ENCODE measurements at places on chromosomes 7 and 10.

DNA sequence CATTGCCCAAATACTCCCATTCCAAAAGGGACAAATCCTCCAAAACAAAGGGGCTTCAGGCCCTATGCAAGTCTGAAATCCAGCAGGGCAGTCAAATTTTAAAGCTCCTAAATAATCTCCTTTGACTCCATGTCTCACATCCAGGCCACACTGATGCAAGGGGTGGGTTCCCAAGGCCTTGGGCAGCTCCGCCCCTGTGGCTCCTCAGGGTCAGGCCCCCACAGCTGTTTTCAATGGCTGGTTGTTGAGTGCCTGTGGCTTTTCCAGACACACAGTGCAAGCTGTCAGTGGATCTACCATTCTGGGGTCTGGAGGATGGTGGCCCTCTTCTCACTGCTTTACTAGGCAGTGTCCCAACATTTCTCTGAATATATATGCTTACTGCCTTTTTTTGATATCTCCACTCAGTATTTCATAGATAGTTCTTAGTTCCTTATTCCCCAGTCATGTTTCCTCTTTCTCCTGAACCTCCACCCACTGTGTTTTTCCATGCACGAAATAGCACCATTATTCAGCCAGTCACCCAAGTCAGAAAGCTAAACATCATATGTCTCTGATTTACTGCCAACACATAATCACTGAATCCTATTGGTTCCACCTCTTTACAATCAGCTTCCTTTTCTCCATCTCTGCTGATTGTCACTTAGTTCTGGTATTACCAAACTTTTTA is 172.6 kb upstream of the CACNA2D1 start:
- no peak for DNase-seq

DNA sequence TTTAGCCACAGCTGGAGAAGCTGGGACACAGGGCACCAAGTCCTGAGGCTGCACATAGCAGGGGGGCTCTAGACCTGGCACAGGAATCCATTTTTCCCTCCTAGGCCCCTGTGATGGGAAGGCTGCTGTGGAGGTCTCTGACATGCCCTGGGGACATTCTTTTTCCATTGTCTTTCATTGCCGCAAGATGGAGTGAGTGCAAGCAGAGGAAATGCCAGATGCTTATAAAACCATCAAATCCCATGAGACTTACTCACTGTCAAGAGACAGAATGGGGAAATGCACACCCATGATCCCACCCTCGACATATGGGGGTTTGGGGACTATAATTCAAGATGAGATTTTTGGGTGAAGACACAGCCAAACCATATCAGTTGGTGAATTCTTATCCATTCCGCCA is 94.7 kb upstream of the FERD3L start:
- DNase-seq = no peak

GRCh38 chr7:56040730-56041129 is 10.5 kb downstream of the PSPH start:
- DNase-seq = no peak

DNA sequence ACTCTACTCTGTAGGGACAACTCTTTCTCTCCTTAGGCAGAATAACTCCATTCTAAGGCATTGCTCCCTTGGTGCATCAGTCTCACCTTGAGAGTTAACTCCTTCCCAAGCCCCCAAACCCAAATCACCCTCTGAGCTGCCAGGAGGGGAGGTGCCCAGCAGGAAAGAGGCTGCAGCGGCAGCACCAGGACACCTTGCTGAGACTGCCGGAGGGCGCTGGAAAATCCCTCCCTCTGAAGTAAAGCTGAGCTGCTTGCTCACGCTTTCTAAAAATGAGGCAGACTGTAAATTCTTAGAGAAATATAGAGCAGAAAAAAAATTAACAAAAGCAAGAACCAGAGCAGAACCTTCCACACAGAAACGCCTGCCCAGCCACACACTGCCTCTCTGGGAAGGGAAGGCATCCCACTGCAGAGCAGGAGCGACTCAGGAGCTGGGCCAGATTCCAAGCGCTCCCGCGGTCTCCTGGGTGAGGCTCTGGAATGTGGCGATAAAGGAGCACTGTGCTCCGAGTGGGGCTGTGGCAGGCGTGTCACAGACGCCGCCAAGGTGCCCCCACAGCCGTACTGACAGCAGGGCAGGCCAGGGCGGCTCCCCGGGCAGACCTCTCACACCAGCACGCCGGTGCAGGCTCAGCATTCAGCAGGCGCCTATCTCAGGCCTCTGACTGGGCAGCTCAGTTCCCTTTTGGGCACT is 202.1 kb downstream of the TNS3 start:
- DNase-seq = no peak

- DNase-seq = no peak
Measured at GRCh38 chr7:36129048-36129534, 24.0 kb upstream of the EEPD1 start.

GRCh38 chr7:105963038-105963667 is at the start of gene CDHR3:
Gene CDHR3, plus strand, starts transcription at chr7:105963264. Its CDS starts 55 bp downstream, at chr7:105963319.
- no peak for DNase-seq
